ENCODE measurements at places on chromosomes 4 and X.

DNA sequence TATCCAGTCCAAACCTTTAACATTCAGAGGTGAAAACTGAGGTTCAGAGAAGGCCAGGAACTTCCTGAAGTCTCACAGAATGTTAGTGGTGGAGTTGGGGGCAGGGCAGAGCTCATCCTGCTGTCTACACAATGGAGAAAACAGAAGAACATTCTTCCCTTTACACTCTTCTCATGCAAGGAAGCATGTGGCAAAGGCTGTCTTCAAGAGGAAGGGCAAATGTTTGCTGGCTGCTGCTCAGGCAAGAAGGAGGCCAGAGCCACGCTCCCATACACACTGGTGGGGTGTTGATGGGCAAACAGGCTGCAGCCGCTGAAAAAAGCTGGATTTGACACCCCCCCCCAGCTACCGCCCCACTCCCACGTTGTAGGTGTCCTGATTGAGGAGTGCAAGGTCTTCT, 32.5 kb downstream of the HMGB3 start:
- no peak for DNase-seq

- DNase-seq = no peak
These were observed 26.6 kb downstream of the DRD5 start for GRCh38 chr4:9808077-9808476.

DNA sequence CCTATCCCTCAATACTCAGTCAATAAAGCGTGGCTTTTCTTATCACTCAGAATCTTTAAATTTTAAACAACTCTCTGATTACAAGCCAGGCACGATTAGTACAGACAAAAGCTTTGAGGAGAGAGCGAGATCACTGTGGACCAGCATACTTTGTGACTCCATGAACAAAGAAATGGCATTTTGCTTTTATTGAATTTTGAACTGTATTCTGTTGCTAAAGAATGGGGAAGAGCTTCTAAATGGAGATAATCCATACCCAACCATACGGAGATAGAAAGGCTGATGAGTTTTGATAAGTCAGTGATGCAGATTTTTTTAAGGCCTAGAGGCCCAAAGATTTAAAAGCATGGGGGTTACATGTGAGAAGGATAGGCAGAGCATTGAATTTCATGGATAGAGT, 259.1 kb downstream of the DACH2 start:
- DNase-seq = no peak

DNA sequence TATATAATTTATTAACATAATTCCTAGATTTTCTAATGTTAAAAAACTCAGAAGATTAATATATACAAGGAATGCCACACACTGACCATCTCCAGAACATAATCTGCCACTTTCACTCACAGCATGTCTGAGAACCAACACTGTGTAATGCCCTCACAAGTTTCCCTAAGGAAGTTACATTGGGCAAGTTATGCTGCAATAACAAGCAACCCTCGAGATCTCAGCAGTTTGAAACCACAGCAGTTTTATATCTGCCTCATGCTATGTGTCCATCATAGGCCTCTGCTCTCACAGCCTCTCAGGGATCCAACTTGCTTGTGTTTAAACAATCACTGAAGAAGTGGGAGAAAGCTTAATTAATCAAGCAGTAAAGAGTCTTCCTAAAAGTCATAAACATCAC, 250.0 kb upstream of the SLC7A11 start:
- DNase-seq = no peak

DNA sequence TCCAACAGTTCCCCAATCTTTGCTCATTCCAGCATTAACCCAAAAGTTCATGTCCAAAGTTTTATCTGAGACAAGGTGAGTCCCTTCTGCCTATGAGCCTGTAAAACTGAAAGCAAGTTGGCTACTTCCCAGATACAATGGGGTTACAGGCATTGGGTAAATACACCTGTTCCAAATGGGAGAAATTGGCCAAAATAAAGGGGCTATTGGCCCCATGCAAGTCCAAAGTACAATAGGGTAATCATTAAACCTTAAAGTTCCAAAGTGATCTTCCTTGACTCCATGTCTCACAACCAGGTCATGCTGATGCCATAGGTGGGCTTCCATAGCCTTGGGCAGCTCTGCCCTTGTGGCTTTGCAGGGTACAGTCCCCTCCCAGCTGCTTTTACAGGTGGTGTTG, 511.7 kb upstream of the KLHL4 start:
- DNase-seq = no peak

- DNase-seq = no peak
These were observed 24.4 kb downstream of the MFAP3L start for GRCh38 chr4:170001745-170002267.

GRCh38 chr4:134027931-134028330, 173.7 kb downstream of the PABPC4L start:
- no peak for DNase-seq

DNA sequence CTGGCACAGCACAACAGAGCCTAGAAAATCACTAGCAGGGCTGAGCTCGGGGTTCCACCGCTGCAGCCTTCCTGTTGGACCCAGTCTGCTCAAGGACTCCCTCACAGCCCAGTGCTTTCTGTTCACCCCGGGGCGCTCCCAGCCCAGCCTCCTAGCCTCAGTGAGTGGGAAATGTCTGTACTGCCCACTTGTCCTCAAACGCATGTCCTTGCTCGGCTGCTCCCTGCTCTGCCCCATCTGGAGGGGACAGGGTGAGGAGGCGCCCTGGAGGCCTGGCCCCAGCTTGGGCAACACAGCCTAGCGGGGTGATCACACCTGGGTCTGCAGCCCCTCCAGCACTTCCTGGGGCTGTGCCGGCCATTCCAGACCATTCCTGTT, 11.9 kb upstream of the CCNQ start:
- DNase-seq = no peak

- DNase-seq = no peak
These were observed 122.0 kb upstream of the LDB2 start for GRCh38 chr4:17020451-17020850.

- DNase-seq = no peak
These were observed 703 bp upstream of the FTSJ1 start for GRCh38 chrX:48475296-48475695.

DNA sequence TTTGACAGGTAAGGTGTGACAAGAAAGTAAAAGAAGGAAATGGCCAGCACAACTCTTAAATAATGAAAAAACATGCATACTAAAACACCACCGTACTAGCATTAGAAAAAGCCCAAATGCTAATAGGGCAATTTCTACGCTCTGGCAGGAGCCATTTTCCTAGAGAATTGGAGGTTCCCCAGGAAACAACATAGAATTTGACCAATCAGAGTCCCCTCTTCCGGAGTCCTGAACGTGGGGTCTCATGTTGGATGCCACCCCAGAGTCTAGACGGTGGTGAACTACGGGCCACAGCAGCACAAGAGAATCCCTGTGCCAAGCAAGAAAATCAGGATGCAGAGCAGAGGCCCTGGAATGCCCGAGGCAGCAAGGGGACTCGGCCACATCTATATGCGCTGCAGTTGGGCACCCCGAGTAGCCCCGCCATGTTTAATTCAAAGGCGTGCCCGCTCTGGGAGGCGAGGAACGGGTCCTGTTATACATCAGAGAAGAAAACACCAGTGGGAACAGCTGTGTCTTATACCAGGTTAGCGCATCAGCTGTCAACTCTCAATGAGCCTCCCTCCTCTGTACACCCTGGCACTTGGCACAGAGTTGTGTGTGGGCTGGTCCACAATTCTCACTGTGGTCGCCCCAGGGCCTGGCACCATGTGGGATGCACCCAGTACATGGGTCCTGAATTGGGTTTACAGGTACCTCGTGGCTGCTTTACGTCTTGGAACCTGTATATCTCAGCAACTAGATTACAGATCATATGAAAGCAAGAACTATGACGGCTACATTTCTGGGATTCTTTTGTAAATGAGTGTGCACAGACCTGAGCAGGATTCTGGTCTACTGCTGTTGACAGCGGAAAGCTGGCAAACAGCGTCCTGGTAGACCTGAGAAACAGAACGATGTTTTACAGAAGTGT, 52.1 kb downstream of the SEL1L3 start:
- DNase-seq = no peak

DNA sequence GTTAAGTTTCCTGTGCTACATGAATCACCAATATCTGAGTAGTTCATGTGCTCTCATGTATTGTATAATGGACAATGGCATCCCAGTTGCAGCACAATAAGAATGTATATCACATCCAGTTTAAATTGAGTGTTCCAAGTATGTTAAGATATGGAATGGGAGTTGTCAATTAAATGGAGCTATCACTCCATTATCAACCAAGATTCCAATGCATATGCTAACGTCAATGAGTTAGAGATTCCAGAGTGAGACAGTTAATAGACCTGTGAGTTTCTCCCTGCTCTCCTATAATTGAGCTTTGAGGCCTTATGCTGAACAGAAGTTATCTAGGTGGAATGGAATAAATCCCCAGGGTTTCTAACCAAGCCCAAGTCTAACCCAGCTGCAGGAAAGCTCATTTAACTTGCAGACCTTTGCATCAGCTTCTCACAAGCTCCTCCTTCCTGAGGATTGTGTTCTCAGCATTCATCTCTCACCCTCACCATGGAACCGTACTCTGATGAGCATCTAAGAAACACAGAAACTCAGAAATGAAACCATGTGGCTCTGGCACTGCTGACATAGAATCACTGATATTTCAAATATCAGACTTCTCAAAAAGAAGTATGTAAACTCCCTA, 84.8 kb downstream of the TIGD2 start:
- no peak for DNase-seq

- DNase-seq = no peak
These were observed 52.7 kb upstream of the RAI2 start for GRCh38 chrX:17913801-17914200.

- no peak for DNase-seq
These were observed 119.4 kb upstream of the C1GALT1C1 start for GRCh38 chrX:120749141-120749846.

- DNase-seq = no peak
These were observed 206.9 kb upstream of the HCCS start for GRCh38 chrX:10904220-10904619.

GRCh38 chr4:117893207-117893606, 141.1 kb upstream of the NDST3 start:
- no peak for DNase-seq

- no peak for DNase-seq
These were observed 230.1 kb upstream of the FAT1 start for GRCh38 chr4:186953599-186954260.

DNA sequence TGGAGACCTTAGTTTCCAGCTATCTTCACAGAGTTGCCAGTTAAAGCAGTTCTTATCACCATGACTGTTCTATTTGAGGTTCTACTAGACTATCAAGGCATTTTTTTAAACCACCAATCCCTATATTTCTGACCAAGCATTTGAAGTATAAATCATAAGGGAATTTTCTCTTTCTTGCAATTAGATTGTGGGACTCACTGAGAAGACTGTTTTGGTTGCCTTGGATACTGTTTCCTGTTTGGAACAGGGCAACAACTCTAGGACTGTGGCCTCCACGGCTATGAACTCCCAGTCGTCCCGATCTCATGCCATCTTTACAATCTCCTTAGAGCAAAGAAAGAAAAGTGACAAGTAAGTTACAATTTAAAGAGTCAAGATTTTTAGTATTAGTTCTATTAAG, 11.8 kb downstream of the KIF4A start:
- no peak for DNase-seq

DNA sequence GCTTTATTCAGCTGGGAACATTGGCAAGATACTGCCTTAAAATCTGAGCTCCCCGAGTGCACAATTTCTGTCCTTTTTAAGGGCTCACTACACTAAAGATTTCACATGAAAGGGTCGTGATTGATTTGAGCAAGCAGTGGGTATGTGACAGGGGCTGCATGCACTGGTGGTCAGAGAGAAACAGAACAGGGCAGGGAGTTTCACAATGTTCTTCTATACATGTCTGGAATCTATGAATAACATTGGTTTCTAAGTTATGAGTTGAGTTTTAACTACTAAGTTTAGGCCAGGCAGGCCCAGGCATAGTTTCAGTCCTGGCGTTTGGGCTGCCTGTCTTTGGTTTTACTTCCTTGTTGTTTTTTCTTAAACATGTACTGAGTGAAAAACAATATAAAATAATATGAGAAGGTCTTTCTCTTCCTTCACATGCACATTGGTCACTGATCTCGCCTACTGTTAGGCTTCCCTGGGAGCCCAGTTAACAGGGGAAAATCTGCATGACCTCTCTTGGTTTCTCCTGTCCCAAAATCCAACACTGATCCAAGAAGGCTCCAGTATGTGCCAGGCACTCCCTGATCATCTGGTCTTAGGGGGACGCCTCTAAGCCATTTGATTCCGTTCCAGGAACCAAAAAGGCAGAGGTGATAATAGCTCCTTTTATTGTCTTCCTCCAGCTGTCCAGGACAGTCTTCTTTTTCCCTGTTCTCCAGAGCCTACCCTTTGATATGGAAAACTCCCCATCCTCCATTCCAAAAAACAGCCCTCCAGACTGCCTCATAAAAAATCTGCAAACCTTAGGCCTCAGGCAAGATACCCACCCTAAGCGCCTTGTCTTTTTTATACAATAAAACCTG, at the start of gene UGT2B17:
UGT2B17 (minus strand) TSS at position 51 of the 854 bp plus-strand sequence. CDS start 7,838 bp downstream, outside the sequence.
- no peak for DNase-seq

- DNase-seq = no peak
These were observed 125.8 kb downstream of the HMX1 start for GRCh38 chr4:8745826-8746225.

DNA sequence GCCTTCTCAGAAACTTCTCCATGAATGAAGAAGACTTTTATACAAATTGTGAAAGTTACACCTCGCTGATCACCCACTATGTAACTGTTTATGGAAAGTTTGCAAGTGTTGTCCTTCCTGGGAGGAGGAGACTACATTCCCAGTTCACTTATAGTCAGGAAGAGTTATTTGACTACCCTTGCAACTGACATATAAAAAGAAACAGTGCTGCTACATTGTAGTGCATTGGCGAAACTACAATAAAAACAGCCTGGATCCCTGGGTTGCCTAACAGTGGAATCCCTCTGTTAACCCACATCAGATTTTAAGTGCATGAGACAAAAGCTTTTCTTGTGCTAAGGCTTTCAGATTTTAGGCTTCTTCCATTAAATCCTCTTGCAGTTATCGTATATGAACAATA, 30.4 kb downstream of the MAGEB10 start:
- no peak for DNase-seq

GRCh38 chr4:68433582-68433981, 13.7 kb upstream of the TMPRSS11E start:
- DNase-seq = no peak

GRCh38 chr4:173573286-173573685, 43.3 kb upstream of the HAND2 start:
- no peak for DNase-seq

- no peak for DNase-seq
These were observed 333.5 kb downstream of the TENM3 start for GRCh38 chr4:182576601-182577289.

- DNase-seq = no peak
These were observed 20.9 kb upstream of the SOD3 start for GRCh38 chr4:24774452-24774851.

- DNase-seq = no peak
These were observed 60.2 kb downstream of the GASK1B start for GRCh38 chr4:158112611-158113010.

DNA sequence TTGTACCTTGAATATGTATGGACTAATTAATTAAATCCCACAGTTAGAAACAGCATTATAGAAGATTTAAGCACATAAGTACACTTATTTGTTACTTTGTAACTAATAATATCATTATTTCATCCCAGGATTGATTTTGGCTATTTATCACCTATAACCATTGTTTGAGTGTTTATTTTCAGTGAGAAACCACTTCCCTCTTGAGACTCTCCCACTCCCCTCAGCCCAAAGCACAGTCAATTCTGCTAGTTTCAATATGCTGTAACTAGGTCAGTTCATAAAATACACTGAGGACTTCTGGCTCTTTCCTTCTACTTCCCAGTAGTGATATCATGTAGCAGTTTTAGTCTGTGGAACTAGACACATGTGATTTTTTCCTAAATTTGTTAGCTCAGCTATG, 16.3 kb downstream of the OFD1 start:
- no peak for DNase-seq

Measured in stimulated activated CD8-positive, alpha-beta memory T cell treated with anti-CD3 and anti-CD28 coated beads, Interleukin-7, amount 100 ng/mL, for 1 hour (primary cell).